Spleen (tissue), 13 donors: ENCODE measurements at places on chromosomes 1 and 21. TPM values are rescaled to one million over a fixed set of nuclear protein-coding genes. Genes with fewer than 3 reads are reported as not detected.

DNA sequence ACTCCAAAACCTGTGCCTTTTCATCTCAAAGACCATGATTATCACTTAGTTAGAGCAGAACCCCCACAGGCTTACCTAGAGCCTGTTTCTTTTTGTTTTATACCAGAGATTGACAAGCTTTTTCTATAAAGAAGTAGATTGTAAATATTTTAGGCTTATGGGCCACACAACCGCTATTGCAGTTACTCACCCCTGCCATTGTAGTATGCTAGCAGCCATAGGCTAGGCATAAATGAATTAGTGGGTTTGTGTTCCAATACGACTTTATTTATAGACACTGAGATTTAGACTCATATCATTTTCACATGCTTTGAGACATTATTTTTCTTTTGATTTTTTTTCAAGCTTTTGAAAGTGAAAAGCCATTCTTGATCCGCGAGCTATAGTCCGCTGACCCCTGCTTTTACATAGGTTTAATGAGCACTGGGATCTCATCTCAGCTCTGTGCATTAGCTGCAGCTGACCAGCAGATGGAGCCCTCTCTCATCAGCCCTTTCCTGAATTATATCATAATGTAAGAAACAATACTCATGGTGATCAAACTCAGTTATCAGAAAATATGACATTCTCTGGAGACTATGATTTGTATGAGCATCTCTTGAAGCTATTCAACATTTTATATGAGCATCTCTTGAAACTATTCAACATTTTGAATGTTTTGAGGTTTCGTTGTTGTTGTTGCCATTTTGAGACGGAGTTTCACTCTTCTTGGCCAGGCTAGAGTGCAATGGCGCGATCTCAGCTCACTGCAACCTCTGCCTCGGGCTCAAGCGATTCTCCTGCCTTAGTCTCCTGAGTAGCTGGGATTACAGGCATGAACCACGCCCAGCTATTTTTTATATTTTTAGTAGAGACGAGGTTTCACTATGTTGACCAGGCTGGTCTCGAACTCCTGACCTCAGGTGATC is 111.9 kb upstream of the L1TD1 start:
- DNase-seq = no peak

GRCh38 chr1:35637401-35637809 is 3.9 kb downstream of the PSMB2 start:
- no peak for DNase-seq

GRCh38 chr1:24416666-24417391 is 1.2 kb downstream of the NIPAL3 start:
- DNase-seq = no peak

BNIPL gene
- 0.33 TPM for total RNA-seq

PANK4 gene
- total RNA-seq = 47.7 TPM

DNA sequence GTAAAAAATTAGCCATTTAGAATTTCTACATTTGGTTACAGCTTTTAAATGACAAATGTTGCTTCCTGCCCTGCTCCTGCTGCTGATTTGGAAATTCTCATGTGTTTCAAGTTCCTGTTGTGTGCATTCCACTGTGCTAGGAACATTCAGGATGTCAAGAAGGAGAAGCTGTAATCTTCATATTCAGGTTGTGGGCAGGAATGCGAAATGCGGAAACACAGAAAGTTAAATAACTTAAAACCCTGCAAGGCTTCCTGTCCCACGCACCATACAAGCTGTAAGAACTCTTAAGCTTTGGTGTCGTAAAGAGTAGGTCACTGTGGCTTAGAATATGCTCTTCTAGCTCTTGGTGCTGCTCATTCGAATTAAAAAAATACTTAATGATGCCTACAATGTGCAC is 52.6 kb downstream of the S100B start:
- DNase-seq = no peak

- DNase-seq = no peak
These were observed 76.7 kb downstream of the UBR4 start for GRCh38 chr1:19133360-19133759.

DNA sequence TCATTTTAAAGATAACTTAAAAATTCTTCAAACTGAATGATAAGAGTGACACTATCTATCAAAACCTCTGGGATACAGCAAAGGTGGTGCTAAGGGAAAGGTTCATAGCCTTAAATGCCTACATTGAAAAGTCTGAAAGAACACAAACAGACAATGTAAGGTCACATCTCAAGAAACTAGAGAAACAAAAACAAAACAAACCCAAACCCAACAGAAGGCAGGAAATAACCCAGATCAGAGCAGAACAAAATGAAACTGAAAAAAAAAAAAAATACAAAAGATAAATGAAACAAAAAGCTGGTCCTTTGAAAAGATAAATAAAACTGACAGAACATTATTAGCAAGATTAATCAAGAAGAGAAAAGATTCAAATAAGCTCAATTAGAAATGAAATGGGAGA is 6.8 kb downstream of the ODF2L start:
- DNase-seq = no peak

GRCh38 chr1:66580081-66580480 is 46.1 kb downstream of the SGIP1 start:
- DNase-seq = no peak

DNA sequence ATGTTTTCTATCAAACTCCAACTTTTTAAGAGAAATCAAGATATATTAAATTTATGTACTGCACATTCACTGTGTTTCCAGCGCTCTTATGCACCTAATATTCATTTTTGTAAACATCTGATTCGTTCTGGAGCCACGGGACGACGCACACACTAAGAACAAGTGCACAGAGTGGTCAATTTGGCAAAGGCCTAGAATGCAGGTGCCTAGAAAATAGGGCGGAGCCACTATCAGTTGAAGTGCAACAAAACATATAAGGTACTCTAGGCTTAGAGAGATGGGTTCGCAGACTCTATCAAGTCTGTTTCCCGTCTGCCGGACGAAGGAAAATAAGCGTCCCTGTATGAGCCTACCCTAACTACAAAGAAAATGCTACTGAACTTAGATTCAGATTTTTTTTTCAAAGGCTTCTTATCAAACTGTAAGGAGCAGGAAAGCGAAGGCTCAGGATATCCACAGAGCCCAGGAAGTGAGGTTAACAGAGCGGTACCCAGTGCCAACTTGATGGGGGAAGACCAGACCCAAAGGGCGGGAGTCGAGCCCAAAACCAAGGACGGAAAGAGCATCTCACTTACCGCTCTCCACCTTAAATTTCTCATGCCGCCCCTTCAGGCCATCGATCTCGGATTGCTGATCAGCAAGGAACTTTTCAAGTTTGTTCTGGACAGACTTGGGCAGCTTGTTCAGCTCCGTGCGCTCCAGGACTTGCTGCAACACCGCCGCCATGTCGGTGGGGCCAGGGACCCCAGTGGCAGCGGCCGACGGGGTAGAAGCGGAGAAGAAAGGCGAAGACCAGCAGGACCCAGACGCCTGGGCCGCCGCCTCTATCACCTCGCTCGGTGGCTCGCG is 526 bp downstream of the TPR start:
- DNase-seq = no peak
